Smooth muscle cell of the umbilical artery (primary cell): ENCODE measurements at places on chromosomes 5 and 9. TPM values are rescaled to one million over a fixed set of nuclear protein-coding genes. Genes with fewer than 3 reads are reported as not detected.

Gene TMEM232
- 1.7 and 3.9 TPM in 2 replicates for total RNA-seq

Gene IL3
- not detected in 2 replicates for total RNA-seq

Gene FBXL17
- total RNA-seq = 13.4 and 16.2 TPM in 2 replicates

Gene SYNPO
- 15.4 and 19.0 TPM in 2 replicates for total RNA-seq

Gene COL15A1
- 19.0 and 49.9 TPM in 2 replicates for total RNA-seq

Gene SOHLH1
- total RNA-seq = not detected in 2 replicates

Gene ODF2
- total RNA-seq = 39.2 and 56.0 TPM in 2 replicates

Gene MBLAC2
- total RNA-seq = 4.2 and 6.1 TPM in 2 replicates

Gene PCDHB3
- 0.09 and 0.30 TPM in 2 replicates for total RNA-seq
